Chondrocyte (in vitro differentiated cells): ENCODE measurements at places on chromosomes 11 and 22. TPM values are rescaled to one million over a fixed set of nuclear protein-coding genes. Genes with fewer than 3 reads are reported as not detected.
A peak's percentile ranks its signal among the peaks of the same experiment; 100 is the strongest.

- no peak overlapping the region for H3K27ac ChIP-seq
- H3K4me1 ChIP-seq = no peaks in the 10 kb centered on the region
- peaks cover 18% of the 10 kb centered on the region for H3K27me3 ChIP-seq
- no peak overlapping the region for H3K4me3 ChIP-seq
Observed at GRCh38 chr11:94066901-94067429, 45.8 kb downstream of the HEPHL1 start.

- DNase-seq = peak; percentile 68
- no peak overlapping the region for H3K27ac ChIP-seq
- no peaks in the 10 kb centered on the region for H3K4me1 ChIP-seq
- H3K4me3 ChIP-seq = no peak overlapping the region
- H3K27me3 ChIP-seq = peaks cover 11% of the 10 kb centered on the region
Observed at GRCh38 chr22:49090061-49090852, 737.4 kb downstream of the BRD1 start.

- no peak overlapping the region for H3K4me3 ChIP-seq
- peaks cover 47% of the 10 kb centered on the region for H3K27me3 ChIP-seq
- no peaks in the 10 kb centered on the region for H3K4me1 ChIP-seq
- H3K27ac ChIP-seq = no peak overlapping the region
- no peak for DNase-seq
Observed at GRCh38 chr11:118290923-118291322, 13.6 kb upstream of the CD3E start.

DNA sequence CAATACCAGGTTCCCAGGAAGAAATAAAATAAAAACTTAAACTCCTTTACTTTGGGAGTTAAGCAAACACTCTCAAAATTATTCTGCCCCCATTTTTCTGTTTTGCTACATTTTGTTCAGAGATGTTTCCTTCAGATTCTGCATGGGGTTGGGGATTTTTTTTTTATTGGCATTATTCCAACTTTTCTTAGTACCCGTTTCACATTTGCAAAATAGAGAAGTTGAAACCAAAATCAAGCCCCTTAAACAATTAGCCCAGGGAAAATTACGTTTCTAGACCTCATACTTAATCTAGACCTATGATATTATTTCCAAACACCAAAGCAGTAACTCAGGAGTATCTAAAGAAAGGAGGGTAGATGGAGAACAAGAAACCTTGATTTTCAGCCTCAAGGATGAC is 20.6 kb upstream of the MS4A7 start:
- peaks cover 11% of the 10 kb centered on the region for H3K27me3 ChIP-seq
- no peak overlapping the region for H3K27ac ChIP-seq
- no peaks in the 10 kb centered on the region for H3K36me3 ChIP-seq
- H3K4me1 ChIP-seq = no peaks in the 10 kb centered on the region
- no peak overlapping the region for H3K4me3 ChIP-seq

GRCh38 chr11:17293311-17293710 is 16.8 kb downstream of the NUCB2 start:
- H3K27ac ChIP-seq = no peak overlapping the region
- H3K27me3 ChIP-seq = no peaks in the 10 kb centered on the region
- H3K4me3 ChIP-seq = no peak overlapping the region
- H3K36me3 ChIP-seq = peaks cover 10% of the 10 kb centered on the region

DNA sequence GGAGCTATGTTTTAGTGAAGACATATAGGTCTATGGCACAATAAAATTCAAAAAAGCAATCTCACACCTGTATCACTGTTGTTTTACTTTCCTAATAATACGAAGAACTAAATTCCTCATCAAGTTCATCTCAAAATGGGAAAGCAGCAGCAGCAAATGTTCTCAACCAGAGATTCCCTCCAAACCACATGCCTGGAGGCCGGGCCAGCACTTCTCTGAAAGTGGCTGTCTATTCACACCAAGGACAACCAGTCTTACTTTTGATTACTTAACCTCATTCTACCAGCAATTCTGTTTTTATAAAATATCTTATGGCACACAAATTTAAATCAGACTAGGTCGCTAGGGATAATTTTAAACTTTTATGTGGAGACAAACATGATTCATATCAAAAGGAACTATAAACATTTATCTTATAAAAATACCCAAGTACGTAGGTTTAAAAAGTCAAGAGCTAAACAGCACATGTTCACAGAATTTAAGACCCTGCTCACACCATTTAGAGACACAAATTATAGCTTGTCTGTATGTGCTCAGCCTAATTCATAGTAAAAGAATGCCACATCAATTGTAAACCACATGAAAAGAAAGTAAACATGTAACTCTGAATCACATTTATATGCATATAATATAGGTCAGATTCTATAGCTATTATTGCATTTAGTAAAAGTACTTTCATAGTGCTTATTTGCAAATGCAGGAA is 46.1 kb downstream of the RRAS2 start:
- peak overlapping the region; percentile 91 for H3K27ac ChIP-seq
- peaks cover 45% of the 10 kb centered on the region for H3K4me1 ChIP-seq
- no peak for DNase-seq
- H3K27me3 ChIP-seq = no peaks in the 10 kb centered on the region

DNA sequence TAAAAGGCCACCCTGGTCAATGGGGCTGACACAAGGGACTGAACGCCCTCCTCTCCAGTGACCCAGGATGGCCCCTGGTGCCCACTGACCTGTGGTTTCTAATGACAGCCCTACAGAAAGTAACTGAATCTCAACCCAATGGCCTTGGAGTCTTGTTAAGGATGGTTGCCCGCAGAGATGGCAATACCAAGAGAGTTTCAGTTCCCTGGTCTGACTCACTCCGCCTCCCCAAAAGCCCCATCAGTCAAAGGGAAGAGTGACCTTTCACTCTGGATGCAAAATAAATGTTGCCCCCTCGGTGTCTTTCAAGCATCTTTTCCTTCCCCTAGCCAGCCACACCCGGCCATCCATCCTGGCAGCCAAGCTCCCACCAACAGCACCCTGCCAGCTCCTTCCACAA is 57.7 kb upstream of the ISX start:
- H3K36me3 ChIP-seq = no peaks in the 10 kb centered on the region
- no peak overlapping the region for H3K27ac ChIP-seq
- no peak overlapping the region for H3K4me3 ChIP-seq

- no peak for DNase-seq
- peaks cover 17% of the 10 kb centered on the region for H3K27me3 ChIP-seq
- H3K36me3 ChIP-seq = no peaks in the 10 kb centered on the region
- H3K4me1 ChIP-seq = peaks cover 7% of the 10 kb centered on the region
- no peak overlapping the region for H3K27ac ChIP-seq
Observed at GRCh38 chr11:99531468-99531867, 510.7 kb downstream of the CNTN5 start.

DNA sequence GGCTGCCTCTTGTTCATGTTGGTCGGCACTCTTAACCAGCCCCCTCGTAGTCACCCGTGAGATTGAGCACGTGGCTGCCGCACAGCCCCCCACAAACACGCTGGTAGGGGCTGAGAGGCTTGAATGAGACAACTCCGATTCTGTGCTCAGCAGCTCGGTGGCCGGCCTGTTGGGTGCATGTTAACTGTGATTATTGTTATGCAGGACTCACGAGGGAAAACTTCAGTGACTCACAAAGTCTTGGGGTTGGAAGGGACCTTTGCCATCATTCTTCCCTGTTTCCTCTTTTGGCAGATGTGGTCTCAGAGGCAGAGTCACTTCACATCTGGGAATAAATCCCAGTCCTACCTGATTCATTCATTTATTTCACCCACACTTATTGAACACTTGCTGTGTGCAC is 75.2 kb downstream of the ADAMTS15 start:
- peak overlapping the region; percentile 83 for H3K27ac ChIP-seq
- DNase-seq = no peak
- H3K4me3 ChIP-seq = no peak overlapping the region

- H3K4me3 ChIP-seq = no peak overlapping the region
- no peak overlapping the region for H3K27ac ChIP-seq
- no peaks in the 10 kb centered on the region for H3K36me3 ChIP-seq
- no peak for DNase-seq
- peaks cover 8% of the 10 kb centered on the region for H3K4me1 ChIP-seq
Observed at GRCh38 chr22:22111267-22111751, 128.7 kb upstream of the TOP3B start.

DNA sequence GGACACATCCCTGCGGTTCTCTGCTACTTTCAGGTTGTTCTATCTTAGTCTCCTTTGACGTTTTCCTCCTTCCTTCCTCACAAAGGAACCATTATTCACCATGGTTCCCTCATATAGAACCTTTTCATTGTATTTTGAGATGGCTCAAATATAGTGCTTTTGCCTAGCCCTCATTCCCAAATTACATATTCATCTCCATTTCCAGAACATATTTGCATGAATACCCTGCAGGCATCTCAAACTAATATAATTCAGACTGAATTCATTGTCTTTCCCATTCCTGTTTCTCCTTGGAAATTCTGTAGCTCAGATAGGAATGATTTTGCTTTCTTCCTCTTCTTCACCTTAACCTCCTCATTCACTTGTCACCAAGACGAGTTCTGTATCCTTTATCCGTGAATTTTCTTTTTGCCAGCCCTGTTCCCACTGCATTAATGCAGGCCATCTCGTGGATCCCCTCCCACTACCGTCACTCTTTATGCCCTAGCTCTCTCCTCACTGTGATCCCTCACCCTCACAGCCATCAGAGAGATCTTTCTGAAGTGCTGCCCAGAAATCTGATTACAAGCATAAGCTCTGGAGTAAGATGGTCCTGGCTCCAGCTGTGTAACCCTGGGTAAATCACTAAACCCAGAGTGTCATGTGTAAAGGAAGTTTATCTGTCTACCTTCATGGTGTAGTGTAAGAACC is 23.3 kb downstream of the PIWIL4 start:
- H3K4me3 ChIP-seq = no peak overlapping the region
- H3K4me1 ChIP-seq = no peaks in the 10 kb centered on the region
- peaks cover 20% of the 10 kb centered on the region for H3K36me3 ChIP-seq
- no peaks in the 10 kb centered on the region for H3K27me3 ChIP-seq
- no peak overlapping the region for H3K27ac ChIP-seq

DNA sequence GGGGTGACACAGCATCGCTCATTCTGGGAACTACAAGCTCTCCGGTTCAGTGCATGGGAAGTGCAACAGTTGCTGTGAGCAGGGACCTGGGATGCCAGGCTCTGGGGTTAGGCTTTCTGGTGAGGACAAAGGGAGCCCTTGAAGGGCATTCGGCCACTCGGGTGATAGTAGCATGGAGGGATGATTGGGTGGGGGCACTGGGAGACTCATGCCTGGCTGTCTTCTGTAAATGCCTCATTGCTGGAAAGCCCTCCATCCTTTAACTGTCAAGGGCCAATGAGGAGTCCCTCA is 9.9 kb downstream of the OAF start:
- DNase-seq = no peak
- H3K27ac ChIP-seq = no peak overlapping the region

- H3K27me3 ChIP-seq = no peaks in the 10 kb centered on the region
- peak overlapping the region; percentile 97 for H3K4me3 ChIP-seq
- H3K27ac ChIP-seq = peak overlapping the region; percentile 98
Observed at GRCh38 chr11:19714387-19715363, 2.0 kb downstream of the NAV2 start.

Gene C11orf16
- total RNA-seq = not detected in 3 replicates

Gene RAG1
- total RNA-seq = 1.1 to 1.6 TPM (median 1.3 TPM) in 3 replicates

Gene ART1
- not detected in 3 replicates for total RNA-seq

Gene C11orf42
- not detected in 3 replicates for total RNA-seq
